ENCODE measurements at places on chromosomes 11 and 22. TPM values are rescaled to one million over a fixed set of nuclear protein-coding genes. Genes with fewer than 3 reads are reported as not detected.
A peak's percentile ranks its signal among the peaks of the same experiment; 100 is the strongest.

DNA sequence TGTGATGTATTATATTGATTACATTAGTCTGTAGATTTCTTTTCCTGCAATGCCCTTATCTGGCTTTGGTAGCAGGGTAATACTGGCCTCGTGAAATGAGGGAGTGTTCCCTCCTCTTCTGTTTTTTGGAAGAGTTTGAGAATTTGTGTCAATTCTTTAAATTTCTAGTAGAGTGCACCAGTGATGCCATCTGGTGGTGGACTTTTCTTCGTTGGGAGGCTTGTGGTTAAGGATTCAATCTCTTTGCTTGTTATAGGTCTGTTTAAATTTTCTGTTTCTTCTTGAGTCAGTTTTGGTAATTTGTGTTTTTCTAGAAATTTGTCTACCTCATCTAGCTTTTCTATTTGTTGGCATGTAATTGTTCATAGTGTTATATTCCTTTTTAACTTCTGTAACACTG, 18.9 kb downstream of the SHANK3 start:
- no peak overlapping the region for H3K4me3 ChIP-seq
- DNase-seq = peak; percentile 38
- H3K27me3 ChIP-seq = no peaks in the 10 kb centered on the region
- H3K36me3 ChIP-seq = no peaks in the 10 kb centered on the region
- H3K27ac ChIP-seq = no peak overlapping the region

Gene DMC1
- not detected for polyA plus RNA-seq

- peaks cover 4% of the 10 kb centered on the region for H3K27me3 ChIP-seq
- DNase-seq = no peak
- no peaks in the 10 kb centered on the region for H3K4me1 ChIP-seq
- no peak overlapping the region for H3K27ac ChIP-seq
- no peaks in the 10 kb centered on the region for H3K36me3 ChIP-seq
Measured at GRCh38 chr22:49726701-49727101, 101.0 kb downstream of the BRD1 start.

GRCh38 chr11:121131656-121132055, 30.6 kb downstream of the TECTA start:
- no peak for DNase-seq
- no peaks in the 10 kb centered on the region for H3K4me1 ChIP-seq
- no peaks in the 10 kb centered on the region for H3K27me3 ChIP-seq
- no peaks in the 10 kb centered on the region for H3K36me3 ChIP-seq
- no peak overlapping the region for H3K27ac ChIP-seq

GRCh38 chr11:75342231-75342918, 9.1 kb downstream of the ARRB1 start:
- no peaks in the 10 kb centered on the region for H3K27me3 ChIP-seq
- H3K4me3 ChIP-seq = no peak overlapping the region
- H3K27ac ChIP-seq = peak overlapping the region; percentile 91
- H3K36me3 ChIP-seq = no peaks in the 10 kb centered on the region
- no peak for DNase-seq

DNA sequence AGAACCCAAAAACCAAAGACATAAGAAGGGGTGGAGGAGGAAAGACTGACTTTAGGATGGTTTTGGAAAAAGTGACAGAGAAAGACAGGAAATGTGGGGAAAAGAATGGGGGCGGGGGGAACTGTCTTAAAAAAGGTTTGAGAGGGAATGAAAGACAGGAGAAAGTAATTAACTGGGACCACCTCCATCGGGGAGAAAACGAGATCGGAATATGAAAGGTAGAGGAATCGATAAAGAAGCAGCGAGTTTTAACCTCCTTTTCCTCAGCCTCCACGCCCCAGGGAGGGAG, 524 bp downstream of the MTMR2 start:
- H3K4me3 ChIP-seq = peak overlapping the region; percentile 81
- DNase-seq = no peak
- no peaks in the 10 kb centered on the region for H3K4me1 ChIP-seq

GRCh38 chr11:1087961-1088926, 13.6 kb downstream of the MUC2 start:
- H3K27ac ChIP-seq = no peak overlapping the region
- no peaks in the 10 kb centered on the region for H3K36me3 ChIP-seq
- H3K4me3 ChIP-seq = no peak overlapping the region
- DNase-seq = peak; percentile 39

Gene MS4A13
- not detected for polyA plus RNA-seq

DNA sequence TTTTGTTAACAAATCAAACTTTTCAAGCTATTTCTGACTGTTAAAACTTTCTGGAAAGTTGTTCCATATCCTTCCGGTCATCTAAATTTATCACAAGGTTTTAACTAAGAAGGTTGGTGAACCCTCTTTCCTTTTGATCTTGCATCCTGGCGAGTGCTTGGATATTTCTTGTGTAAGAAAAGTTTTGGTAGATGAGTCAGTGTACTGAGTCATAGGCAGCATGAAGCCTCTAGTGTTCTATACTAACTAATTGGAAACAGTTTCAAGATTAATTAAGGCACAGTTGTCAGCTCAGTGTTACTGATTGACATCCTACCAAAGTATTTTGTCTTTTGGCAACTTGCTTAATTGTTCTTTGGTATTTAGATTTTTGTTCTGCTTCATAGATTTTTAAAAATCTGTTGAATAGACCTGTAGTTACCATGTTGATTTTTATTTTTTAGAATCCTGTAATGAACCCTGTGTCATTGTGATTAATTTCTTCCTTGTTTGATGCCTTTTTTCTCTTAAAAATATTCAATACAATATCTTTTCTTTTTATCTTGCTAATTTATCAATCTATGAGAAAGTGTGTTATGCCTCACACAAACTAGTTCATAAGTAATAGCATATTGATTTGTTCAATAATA, 38.0 kb downstream of the METTL15 start:
- H3K4me3 ChIP-seq = no peak overlapping the region
- no peak overlapping the region for H3K27ac ChIP-seq
- H3K27me3 ChIP-seq = no peaks in the 10 kb centered on the region
- DNase-seq = no peak
- H3K4me1 ChIP-seq = no peaks in the 10 kb centered on the region

Gene PDE2A
- 1.8 TPM for polyA plus RNA-seq

DNA sequence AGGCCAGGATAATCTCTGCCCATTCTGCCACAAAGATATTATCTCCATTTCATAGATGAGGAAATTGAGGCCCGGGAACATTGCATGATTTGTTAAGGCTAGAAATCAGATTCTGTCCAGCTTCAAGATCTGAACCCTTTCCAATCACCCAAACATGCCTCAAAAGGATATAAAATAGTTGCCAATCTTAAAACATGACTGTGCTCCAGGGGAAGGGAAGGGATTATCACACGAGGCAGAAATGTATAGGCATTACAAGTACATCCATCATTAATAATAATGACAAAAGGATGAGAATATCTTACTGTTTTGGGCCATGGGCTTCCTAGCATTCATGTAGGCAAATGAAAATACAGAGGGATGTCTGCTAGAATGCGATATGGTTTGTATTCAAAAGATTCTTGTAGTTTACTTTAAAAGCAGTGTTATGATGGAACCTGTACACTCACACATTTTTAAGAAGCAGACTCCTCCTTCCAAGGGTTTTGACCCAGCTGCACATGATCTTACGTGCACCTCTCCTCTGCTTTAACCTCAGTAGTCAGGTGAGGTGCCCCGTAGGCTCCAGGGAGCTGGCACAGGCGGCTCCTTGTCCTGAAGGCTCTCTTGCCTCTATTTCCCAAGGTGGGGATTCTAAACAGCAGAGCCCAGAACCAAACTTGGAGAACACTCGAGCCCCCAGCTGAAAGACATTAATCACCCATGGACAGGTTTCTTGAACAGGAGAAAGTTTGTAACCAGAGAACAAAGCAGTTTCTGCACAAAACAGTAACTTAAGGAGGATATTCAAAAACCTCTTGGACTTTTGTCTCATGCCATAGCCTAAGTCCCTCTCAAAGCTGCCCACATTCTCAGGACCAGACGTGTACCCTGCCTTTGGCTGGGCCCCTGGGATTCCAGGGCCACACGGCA, 36.0 kb downstream of the PARVA start:
- H3K4me3 ChIP-seq = no peak overlapping the region
- peaks cover 6% of the 10 kb centered on the region for H3K36me3 ChIP-seq
- no peak for DNase-seq
- peak overlapping the region; percentile 50 for H3K27ac ChIP-seq
- H3K27me3 ChIP-seq = no peaks in the 10 kb centered on the region
- no peaks in the 10 kb centered on the region for H3K4me1 ChIP-seq

Gene CRKL
- polyA plus RNA-seq = 24.2 TPM

Gene KLHDC7B
- polyA plus RNA-seq = not detected

Gene CCDC88B
- 32.3 TPM for polyA plus RNA-seq

Gene PVALB
- not detected for polyA plus RNA-seq

GRCh38 chr22:50117168-50117762, 27.5 kb downstream of the MOV10L1 start:
- H3K27ac ChIP-seq = no peak overlapping the region
- H3K4me1 ChIP-seq = no peaks in the 10 kb centered on the region
- no peaks in the 10 kb centered on the region for H3K27me3 ChIP-seq
- H3K4me3 ChIP-seq = no peak overlapping the region

DNA sequence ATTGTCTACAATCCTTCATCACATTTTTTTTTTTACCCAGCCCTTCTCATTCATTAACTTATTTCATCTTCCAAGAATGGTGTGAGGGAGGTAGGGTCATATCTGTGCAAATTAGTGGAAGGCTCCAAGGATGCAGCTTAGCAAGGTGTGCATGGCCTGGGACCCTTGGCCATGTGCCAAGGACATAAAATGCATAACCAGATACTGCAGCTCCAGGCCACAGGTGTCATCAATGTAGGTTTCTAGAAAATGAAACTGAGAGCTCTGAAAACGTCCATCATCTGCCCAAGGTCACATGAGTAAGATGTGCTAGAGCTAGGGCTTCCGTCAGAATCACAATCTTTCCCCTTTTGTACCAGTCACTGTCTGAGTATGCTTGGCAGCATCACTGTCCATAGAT, 29.8 kb downstream of the ANKK1 start:
- no peaks in the 10 kb centered on the region for H3K27me3 ChIP-seq
- H3K27ac ChIP-seq = no peak overlapping the region
- H3K4me1 ChIP-seq = no peaks in the 10 kb centered on the region
- DNase-seq = no peak
- no peak overlapping the region for H3K4me3 ChIP-seq

GRCh38 chr22:50190182-50190940, 4.6 kb downstream of the TRABD start:
- H3K36me3 ChIP-seq = peaks cover 11% of the 10 kb centered on the region
- no peaks in the 10 kb centered on the region for H3K27me3 ChIP-seq
- peak overlapping the region; percentile 71 for H3K4me3 ChIP-seq
- peak overlapping the region; percentile 91 for H3K27ac ChIP-seq

Gene CNIH2
- polyA plus RNA-seq = 0.89 TPM

DNA sequence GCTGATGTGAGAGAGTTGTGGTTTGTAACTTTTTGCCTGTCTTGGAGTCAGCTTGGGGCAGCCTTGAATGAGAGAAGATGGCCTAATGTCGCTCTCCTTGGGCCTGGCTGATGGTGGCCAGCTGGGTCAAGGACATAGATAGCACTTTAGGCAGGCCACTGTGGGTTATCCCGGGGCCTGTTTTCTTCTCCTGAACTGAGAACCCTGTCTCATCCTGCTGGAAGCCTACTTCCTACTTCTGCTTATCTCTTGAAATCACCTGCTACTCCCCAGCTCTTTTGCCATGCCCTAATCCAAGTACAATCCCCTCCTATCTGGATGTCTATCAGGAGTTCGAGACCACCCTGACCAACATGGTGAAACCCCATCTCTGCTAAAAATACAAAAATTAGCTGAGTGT, 49.5 kb downstream of the OSBP2 start:
- no peak overlapping the region for H3K4me3 ChIP-seq
- DNase-seq = no peak
- H3K27ac ChIP-seq = no peak overlapping the region
- H3K27me3 ChIP-seq = no peaks in the 10 kb centered on the region

- no peak overlapping the region for H3K4me3 ChIP-seq
- H3K27me3 ChIP-seq = no peaks in the 10 kb centered on the region
- H3K36me3 ChIP-seq = no peaks in the 10 kb centered on the region
- no peaks in the 10 kb centered on the region for H3K4me1 ChIP-seq
Measured at GRCh38 chr11:47955061-47955755, 25.2 kb upstream of the PTPRJ start.

DNA sequence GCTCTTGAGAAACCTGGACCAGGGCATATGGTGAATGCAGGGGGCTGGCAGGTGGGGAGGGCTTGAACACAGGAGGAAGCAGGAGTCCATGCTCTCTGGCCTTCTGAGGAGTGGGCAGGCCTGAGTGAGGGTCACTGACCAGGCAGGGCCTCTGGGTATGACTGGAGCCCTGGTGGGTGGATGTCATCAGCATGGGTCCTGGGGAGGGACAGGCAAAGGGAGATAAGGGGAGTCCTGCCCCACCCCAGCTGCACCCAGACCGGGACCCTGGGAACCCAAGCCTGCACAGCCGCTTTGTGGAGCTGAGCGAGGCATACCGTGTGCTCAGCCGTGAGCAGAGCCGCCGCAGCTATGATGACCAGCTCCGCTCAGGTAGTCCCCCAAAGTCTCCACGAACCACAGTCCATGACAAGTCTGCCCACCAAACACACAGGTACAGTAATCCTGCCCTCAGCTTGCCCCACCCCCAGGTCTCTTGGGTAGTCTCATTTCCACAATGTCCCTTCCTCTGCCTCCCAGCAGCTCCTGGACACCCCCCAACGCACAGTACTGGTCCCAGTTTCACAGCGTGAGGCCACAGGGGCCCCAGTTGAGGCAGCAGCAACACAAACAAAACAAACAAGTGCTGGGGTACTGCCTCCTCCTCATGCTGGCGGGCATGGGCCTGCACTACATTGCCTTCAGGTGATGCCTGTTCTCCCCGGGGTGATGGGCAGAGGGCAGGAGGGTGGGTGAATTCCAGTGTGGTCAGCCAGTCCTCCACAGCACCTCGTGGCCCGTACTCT, 2.0 kb upstream of the VEGFB start:
- no peaks in the 10 kb centered on the region for H3K36me3 ChIP-seq
- no peak for DNase-seq
- H3K27ac ChIP-seq = no peak overlapping the region
- H3K27me3 ChIP-seq = no peaks in the 10 kb centered on the region

Gene FGF19
- polyA plus RNA-seq = 0.37 TPM

- no peak overlapping the region for H3K4me3 ChIP-seq
- H3K4me1 ChIP-seq = no peaks in the 10 kb centered on the region
- no peak overlapping the region for H3K27ac ChIP-seq
- no peaks in the 10 kb centered on the region for H3K27me3 ChIP-seq
Measured at GRCh38 chr11:96161307-96162089, 181.5 kb downstream of the MAML2 start.

DNA sequence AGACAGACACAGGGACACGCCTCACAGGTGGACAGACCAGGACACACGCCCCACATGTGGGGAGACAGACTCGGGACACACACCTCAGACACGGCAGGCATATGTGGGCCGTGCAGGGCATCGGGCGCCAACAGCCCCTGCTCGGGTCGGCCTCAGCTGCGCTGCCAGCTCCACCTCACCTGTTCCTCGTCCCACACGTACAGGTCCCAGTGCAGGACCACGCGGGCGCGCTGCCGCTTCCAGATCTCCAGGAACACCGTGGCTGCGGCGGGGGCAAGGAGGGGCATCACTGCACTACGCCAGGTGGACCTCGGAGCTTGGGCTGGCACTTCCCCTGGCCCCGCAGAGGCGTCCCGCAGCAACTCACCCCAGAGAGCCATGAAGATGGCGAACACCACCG, 12.4 kb downstream of the ANO9 start:
- no peak overlapping the region for H3K27ac ChIP-seq
- no peaks in the 10 kb centered on the region for H3K27me3 ChIP-seq

Measured in small intestine (tissue), 16 donors.